Fibroblast of skin of right biceps (primary cell): ENCODE measurements at places on chromosomes 16 and 17.

DNA sequence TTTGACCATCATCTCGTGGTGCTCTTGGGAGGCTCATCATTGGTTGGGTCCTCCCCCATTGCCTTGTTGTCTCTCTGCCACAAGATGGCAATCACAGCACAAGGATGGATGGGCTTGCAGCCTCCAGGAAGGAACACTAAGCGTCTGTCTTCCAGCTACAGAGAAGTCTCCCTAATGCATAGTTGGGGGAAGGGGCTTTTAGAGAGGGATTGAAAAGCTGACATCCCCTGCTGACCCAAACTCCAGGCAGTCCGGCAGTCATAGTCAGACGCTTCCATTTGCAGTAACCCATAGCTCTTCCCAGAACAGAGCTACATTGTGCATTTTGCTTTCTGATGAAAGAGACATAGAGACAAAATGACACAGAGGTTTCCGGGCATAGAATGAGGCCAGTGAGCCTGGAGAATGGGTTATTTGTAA, 111.4 kb downstream of the UTP18 start:
- DNase-seq: peak; percentile 52

- DNase-seq: peak; percentile 37
Measured at GRCh38 chr16:28317040-28317880, 24.9 kb downstream of the SBK1 start.

- DNase-seq: no peak
Measured at GRCh38 chr16:63789603-63790002, 1332.3 kb downstream of the CDH11 start.

DNA sequence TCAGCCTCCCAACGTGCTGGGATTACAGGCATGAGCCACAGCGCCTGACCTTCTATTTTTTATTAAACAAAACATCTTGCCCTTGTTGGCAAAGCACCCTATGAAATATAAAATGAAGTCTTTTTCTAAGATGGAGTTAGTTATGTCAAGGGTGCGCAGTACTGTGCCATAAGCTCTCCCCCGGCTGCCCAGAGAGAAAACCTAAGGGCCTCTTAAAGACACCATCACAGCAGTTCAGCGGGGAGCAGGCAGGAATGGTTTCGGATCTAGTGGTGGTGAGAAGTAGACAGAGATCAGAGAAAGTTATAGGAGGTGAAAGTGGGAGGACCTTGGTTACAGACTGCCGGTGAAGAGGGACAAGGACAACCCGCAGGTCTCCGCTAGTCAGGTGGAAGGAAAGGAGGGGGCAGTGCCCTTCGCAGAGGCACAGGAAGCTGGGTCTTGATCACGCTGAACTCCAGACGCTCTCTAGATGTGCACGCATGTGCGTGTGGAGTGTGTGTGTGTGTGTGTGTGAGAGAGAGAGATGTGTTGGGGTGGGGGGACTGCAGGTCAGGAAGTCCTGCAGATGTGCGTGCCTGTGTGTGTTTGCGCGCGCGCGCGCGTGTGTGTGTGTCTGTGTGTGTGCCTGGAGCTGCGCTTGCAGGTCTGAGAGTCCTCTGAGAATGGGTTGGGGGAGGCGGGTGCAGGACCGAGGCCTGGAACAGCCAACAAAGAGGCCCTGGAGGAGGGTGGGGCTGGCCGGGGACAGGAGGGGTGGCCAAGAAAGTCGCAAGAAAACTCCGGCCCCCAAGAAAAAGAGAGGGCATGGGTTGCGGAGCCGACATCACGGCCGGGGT, 748 bp upstream of the CMTM3 start:
- peak; percentile 66 for DNase-seq

- DNase-seq: no peak
Measured at GRCh38 chr16:51553910-51554309, 402.8 kb upstream of the SALL1 start.

GRCh38 chr17:46264456-46265198, 30.3 kb upstream of the LRRC37A start:
- peak; percentile 90 for DNase-seq

- DNase-seq: no peak
Measured at GRCh38 chr16:17023606-17024005, 447.2 kb downstream of the XYLT1 start.

DNA sequence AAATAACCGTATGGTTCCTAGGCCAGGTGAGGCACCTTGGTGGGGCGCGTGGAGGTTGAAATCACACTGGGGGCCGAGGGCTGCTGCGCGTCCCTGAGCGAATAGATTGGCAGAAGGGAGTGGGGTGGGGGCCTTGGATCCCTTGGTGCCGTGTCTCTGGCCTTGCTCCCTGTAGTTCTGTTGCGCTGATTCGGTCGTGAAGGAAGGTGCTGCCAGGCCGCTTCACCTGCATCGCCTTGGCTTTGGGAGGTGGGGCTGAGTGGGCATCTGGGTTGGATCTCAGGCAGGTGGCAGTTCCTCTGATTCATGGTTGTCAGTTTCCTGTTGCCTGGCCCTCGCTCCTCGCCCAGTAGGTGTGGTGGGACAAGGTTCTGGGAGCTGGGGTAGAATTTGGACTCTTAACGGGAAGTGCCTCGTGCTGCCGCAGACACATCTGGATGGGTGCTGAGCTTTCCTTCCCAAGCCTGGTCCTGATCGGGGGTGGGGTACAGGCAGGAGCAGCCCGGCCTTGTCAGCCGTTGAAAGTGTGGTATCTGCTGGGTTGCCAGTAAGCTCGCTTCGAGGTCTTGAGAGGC, 30.1 kb downstream of the PGS1 start:
- no peak for DNase-seq

DNA sequence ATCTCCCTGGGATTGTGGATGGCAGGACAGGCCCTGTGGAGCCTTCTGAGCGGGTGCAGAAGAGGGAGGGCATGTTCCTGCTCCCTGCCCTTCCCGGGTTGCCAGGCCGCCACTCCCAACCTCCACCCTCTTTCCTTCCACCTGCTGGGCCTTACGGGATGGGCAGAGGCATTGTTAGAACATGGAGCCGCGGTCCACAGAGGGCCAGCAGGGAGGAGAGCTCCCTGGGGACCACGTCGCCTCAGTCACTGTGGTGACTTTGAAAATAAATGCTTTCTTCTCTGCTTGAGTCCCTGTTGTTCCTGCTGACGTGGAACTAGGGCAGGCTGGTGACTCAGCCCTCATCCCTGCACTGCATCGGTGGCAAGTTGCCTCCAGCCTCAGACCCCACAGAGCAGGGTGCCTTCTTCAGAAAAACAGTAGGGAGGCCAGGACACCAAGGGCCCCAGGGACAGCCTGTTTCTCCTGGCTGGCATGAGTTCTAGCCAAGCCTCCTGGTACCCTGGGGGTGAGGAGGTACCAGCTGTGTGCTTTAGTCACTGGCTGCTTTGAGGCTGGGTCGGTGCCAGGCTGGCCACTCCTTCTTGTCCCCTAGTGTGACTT, 224.9 kb downstream of the SEC14L1 start:
- DNase-seq: peak; percentile 92

GRCh38 chr17:4503283-4504025, 4.8 kb downstream of the SPNS2 start:
- no peak for DNase-seq

GRCh38 chr17:82443465-82444283, 6.9 kb downstream of the CYBC1 start:
- no peak for DNase-seq

- peak; percentile 96 for DNase-seq
Measured at GRCh38 chr16:22386976-22387375, 12.6 kb upstream of the CDR2 start.

DNA sequence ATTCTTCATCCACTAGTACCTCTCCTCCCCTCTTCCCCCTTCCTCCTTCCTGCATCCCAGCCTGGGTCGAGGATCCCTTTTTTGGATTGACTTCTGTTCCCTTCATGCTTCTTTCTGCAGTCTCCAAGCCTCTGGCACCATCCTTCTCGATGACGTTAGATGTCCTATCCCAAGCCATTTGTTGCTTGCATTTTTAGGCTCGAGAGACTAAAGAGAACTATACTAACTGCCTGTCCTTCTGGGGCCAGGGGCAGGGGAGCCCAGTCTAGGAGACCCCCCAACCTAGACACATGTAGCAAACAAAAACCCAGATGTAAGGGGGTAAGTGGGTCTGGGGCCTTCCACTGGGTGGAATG, 23.9 kb downstream of the UNK start:
- no peak for DNase-seq

GRCh38 chr17:55743103-55743679, 7.7 kb upstream of the PCTP start:
- peak; percentile 36 for DNase-seq

DNA sequence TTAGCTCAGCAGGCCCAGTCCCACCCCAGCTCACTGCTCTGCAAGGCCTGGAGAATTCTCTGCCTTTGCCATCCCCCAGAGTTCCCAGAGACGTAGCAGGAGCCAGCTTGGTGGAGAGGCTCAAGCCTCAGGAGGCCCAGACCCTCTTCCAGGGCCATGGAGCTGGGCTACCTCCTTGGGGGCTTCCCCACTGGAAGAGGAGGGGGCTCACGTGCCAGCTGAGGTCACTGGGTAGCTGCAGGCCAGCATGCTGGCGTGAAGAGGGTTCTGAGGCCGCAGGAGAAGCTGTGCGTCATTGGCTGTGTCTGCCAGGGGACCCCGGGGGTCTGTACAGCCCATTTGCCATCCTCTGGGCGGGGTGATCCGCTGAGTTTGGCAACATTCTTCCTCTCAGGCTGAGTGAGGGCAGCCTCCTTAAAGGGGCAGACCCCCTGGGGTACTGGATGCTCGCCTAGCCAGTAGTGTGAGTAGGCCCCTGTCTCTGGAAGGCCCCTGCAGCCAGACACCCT, 131.6 kb downstream of the RAB11FIP4 start:
- no peak for DNase-seq

DNA sequence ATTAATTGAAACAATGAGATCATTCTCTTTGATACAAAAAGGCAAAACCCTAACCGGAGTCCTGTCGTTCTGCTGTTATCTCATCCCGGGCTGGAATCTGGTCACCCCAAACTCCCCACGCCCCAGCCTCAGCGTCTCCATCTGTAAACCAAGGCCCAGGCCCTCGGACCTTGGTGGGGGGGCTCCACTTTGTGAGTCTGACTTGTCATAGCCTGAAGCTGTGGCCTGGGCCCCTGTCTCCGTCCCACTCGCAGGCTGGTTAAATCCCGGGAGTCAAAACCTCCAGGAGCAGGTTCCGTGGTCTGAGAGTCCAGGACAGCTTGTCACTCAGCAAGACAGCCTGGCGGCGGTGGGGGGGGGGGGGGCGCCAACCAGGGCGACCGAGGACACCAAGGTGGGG, 50.0 kb downstream of the SLC7A5 start:
- no peak for DNase-seq

DNA sequence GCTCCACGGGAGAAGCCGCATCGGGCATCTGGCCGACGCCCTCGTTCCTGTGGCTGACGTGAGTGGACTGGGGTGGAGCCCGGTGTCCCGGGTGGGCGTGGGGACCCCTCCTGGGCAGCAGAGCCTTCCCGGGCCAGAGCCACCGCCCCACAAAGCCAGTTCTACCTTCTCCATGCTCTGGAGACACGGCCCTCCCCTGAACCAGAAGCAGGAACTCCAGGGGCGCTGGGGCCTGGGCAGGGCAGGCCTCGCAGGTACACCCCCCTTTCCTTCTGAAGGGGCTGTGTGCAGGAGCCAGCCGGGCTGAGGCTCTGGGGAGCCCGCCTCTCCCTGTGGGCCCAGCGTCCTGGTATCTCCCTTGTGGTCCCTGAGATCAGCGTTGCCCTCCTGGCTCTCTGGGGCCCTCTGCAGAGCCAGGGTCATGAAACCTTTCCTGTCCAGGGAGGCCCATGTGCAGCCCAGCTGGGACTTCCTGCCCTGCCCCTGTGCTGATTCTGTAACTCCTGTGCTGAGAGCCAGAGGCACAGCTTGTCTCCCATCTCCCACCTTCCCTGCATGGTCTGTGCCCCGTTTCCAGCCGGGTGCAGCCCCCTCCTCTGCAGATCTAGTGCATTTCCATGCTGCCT, 6.5 kb downstream of the PIGQ start:
- no peak for DNase-seq

GRCh38 chr17:16929757-16930520, 42.0 kb downstream of the TNFRSF13B start:
- no peak for DNase-seq

DNA sequence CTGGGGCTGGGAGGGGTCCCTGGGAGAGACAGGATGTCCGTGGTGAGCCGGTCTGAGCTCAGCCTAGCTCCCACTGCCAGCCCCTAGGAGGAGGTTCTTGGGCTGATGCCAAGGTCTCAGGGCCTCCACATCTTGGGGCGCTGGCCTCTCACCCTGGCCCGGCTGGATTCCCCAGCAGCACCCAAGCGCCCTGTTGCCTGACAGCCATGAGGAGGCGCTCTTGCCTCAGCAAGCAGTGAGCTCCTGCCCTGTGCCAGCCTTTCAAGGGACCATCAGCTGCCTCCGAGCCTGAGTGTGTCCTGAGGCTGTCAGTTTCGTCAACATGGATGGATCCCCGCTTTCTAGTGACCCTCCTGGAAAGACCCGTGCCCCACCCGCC, 234.9 kb upstream of the CIBAR2 start:
- peak; percentile 37 for DNase-seq

DNA sequence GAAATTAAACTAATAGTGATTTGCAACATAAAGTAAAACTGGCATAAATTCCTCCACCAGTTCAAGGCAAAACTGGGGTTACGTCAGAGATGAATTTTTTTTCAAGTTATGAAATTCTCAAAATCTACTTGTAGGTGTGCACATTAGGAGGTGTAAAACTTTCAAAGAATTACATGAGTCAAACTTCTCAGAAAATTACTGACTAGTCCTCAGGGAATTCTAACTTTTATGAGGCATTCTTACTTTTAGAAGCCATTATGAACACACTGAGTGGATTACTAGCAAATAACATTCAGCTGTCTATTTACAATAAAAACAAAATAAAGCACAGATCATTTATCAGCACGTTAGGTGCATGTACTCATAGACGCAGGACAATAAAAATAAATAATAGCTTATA, 348.7 kb downstream of the CDH11 start:
- peak; percentile 49 for DNase-seq

DNA sequence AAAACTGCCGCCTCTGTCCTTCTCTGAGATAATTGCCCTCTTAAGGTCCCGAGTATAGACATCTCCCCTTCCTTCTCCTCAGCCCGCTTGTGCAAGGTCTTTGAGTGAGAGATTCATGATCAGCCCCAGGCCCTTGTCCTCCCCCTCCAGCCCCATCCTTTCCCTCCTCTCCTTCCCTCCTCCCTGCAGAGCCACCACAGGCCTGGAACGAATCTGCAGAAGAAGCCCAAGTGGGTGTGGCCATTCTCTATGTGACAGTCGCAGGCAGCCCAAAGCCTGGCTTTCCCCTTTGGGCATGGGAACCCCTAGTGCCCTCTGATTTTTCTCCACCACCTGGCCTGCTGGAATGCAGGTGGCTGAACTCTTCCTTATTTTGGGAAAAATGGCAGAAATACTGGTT, 7.2 kb upstream of the NDRG4 start:
- no peak for DNase-seq

- DNase-seq: peak; percentile 81
Measured at GRCh38 chr17:82592767-82593589, 55.3 kb downstream of the WDR45B start.
